ENCODE measurements at places on chromosomes 16 and 17.

DNA sequence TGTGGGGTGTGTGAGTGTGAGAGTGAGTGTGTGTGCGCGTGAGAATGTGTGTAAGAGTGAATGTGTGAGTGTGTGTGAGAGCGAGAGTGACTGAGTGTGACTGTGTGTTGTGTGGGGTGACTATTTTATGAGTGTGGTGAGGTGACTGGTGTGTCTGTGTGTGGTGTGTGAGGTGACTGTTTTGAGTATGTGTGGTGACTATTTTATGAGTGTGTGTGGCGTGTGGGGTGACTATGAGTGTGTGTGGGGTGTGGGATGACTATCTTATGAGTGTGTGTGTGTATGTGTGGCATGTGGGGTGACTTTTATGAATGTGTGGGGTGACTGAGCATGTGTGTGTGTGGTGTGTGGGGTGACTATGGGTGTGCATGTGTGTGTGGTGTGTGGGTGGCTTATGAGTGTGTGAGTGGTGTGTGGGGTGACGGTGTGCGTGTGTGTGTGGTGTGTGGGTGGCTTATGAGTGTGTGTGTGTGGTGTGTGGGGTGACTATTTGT, 152.9 kb upstream of the PLCG2 start:
- no peak for DNase-seq

GRCh38 chr17:15981208-15981607, 18.3 kb downstream of the ZSWIM7 start:
- DNase-seq = no peak

DNA sequence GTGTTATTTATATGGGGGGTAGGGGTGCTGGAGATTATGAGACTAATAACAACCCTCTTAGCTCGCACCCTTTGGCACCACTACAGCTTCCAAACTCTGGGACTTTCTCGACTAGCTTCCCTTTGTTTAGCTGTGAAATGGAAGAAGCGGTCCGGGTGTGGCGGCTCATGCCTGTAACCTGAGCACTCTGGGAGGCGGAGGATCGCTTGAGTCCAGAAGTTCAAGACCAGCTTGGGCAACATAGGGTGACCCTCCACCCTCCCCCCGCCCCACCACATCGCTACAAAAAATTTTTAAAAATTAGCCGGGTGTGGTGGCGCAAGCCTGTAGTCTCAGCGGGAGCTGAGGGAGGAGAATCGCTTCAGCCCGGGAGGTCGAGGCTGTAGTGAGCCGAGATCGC, 814 bp upstream of the CDH3 start:
- no peak for DNase-seq

- DNase-seq = no peak
Observed at GRCh38 chr16:19424478-19424877, 6.8 kb downstream of the TMC5 start.

GRCh38 chr16:23359092-23359760, 57.1 kb downstream of the SCNN1B start:
- no peak for DNase-seq
